AML-193 (cell line): ENCODE measurements at places on chromosomes 1 and 21.

DNA sequence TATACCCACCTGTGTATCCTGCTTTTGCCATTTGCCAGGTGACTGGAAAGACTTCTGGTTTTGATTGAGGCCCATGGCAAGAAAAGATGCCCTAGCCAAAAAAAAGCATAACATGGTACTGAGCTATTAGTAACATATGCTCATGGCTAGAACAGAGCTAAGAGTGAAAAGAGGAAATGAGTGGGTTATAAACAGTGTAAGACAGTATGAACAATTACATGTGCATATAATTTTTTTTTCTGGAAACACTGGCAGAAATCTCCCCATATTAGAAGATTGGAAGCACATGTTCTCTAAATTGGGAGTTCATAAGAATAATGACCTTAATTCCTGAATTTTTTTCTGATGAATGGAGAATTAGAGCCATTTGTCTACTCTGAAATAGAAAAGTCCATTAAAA is 41.2 kb upstream of the PDC start:
- DNase-seq: no peak

DNA sequence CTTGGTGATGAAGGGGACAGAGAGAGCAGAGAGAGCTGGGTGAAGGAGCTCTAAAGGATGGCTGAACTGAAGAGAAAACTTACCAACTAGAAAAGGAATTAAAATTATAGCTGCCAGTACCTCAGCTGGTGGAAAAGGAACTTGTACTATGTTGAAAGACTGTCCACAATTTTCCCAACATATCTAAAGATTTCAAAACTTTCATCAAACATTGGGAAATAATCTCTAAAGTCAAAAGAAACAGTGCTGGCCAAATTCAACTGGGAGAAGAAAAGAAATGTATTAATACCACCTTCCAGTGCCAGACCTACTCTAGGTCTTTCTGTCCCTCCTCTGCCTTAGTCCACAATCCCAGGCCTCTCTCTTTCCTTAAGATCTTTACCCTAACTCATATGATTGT is 6.1 kb downstream of the SMG5 start:
- DNase-seq: peak; percentile 77

GRCh38 chr1:184315254-184315653 is 71.6 kb upstream of the C1orf21 start:
- DNase-seq: no peak

- no peak for DNase-seq
Observed at GRCh38 chr1:27528818-27529703, 39.1 kb upstream of the WASF2 start.

DNA sequence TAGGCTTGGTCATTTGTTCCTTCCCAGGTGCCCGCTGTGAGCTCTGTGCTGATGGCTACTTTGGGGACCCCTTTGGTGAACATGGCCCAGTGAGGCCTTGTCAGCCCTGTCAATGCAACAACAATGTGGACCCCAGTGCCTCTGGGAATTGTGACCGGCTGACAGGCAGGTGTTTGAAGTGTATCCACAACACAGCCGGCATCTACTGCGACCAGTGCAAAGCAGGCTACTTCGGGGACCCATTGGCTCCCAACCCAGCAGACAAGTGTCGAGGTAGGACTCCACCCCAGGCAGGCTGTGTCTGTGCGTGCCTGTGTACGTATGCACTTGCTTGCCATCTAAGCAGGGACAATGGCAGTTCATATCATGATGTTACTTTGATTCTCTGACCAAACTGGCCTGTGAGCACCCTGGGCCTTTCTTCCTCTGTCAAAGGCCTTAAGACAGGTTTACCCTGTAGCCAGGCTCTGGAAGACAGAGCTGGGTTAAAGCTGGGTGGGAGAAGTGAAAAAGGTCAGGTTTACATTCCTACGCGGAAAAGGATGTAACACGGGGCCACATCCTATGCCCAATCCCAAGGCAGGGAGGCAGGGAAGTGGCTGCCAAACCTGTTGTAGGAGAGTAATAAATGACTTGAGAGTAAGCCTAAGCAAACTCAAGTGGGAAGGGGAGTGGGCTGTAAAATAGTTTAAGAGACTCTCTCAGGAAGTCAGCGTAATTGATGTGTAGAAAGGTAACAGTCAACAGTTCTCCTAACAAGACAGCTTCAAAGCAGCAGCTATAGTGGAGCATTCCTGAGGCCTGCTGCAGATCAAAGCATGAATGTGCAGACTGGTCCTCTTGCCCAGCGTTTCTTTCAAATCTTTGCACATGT is 42.5 kb downstream of the LAMC2 start:
- no peak for DNase-seq

DNA sequence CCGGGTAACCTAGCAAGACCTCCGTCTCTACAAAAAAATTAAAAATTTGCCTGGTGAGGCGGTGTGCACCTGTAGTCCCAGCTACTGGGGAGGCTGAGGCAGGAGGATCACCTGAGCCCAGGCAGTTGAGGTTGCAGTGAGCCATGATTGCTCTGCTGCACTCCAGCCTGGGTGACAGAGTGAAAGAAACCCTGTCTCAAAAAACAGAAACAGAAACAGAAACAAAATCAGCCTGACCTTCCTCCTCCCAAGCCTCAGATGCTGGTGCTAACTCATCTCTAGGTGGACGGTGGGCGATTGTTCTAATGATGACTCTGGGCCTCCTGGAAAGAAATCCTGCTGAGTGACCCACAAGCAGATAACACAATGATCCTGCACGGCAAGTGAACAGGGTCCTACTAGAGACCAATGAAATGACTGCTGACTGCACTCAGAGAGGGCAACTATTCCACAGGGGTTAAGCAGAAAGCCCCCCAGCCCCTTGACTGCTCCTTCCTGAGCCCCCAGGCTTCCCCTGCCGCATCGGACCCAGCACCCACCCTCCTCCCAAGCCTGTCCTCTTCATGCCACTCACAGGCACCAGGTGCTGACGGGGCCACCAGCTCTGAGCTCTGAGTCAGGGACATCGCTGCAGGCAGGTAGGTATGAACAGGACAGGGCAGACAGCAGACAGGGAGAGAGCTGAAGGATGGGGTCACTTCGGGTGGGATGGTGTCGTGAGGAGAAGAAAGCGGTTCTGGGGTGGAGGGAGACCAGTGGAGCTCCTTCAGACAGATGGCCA is 27.8 kb upstream of the LRRC38 start:
- no peak for DNase-seq

GRCh38 chr1:222730866-222731265 is 6.1 kb upstream of the FAM177B start:
- DNase-seq: no peak

- DNase-seq: no peak
Observed at GRCh38 chr1:194534784-194535183, 1348.4 kb upstream of the B3GALT2 start.

DNA sequence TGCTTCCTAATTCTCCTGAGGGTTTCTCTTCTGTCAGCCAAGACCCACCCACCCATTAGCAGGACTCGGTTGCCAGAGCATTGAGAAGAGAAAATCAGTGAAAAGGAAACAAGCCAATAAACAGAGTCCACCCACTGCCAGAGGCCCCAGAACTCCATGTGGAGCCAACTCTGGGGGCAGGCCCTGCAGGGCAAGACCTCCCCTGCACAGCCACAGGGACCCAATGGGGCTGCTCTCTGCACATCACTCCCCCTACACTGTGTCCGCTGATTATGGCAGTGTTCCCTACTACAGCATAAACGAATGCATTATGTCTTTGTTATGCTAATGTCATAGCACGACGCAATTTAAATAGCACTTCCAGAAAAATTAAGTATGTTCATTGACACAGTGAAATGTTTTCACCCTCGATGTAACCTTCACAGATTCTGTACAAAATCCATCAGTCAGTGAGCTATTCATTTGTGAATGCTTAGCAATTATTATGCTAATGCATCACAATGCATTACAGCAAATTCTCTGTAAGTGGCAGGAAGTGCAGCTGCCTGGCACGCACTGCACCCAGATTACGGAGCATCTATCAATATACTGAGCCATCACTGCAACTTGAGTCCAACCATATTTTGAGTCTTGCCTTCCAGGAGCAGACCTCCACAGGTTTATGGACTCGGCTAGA is 56.4 kb downstream of the GRIK3 start:
- DNase-seq: no peak

DNA sequence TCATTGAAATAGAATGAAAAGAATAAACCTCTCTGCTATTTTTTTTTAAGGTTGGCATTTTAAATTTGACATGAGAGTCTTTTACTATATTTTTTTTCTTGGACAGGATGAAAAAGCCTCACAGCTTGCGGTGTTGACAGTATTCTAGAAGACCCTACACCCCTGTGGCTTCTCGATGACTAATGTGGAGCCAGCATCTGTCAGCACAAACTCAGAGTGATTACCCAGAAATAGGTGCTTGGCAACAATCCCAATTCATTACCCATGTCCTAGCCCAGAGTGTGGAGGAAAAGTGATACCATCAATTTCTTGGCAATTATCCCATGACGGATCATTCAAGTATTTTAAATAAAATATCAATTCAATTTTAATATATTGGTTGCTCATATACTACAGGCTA is 186.8 kb upstream of the MAP1LC3C start:
- DNase-seq: no peak

GRCh38 chr21:40143822-40144525 is 276.7 kb downstream of the PCP4 start:
- peak; percentile 27 for DNase-seq

DNA sequence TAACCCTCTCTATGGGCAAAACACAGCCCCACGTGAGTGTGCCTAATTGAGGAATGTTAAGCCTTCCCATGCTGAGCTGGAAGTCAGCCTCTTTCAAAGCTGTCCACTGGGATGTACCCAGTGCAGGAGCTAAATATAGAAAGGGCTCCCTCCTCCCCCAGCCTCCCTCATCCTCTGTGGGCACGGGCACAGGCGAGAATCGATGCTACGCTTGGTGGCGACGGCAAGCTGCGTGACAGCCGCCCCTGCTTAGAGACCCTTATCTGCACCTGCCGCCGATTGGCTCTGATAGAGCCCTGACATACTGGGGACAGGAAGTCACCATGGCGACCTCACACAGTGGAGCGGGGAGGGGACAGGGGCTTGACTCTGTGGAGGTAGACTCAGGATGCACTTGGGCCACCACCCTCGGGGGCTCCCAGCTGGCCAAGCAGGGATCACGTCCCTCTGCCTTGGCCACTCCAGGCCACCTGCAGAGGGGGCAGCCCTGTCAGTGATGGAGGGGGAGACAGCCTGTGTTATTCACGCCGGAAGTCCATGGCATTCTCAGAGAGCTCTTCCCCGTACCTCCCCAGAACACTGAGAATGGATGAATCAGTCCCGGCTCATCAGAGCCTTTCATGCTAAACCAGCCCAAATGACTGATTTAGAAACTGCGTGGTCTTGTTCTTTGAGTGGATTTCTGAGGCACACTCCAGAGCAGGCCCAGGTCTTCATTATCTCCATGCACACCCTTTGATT is 84.8 kb downstream of the KCND3 start:
- DNase-seq: no peak

DNA sequence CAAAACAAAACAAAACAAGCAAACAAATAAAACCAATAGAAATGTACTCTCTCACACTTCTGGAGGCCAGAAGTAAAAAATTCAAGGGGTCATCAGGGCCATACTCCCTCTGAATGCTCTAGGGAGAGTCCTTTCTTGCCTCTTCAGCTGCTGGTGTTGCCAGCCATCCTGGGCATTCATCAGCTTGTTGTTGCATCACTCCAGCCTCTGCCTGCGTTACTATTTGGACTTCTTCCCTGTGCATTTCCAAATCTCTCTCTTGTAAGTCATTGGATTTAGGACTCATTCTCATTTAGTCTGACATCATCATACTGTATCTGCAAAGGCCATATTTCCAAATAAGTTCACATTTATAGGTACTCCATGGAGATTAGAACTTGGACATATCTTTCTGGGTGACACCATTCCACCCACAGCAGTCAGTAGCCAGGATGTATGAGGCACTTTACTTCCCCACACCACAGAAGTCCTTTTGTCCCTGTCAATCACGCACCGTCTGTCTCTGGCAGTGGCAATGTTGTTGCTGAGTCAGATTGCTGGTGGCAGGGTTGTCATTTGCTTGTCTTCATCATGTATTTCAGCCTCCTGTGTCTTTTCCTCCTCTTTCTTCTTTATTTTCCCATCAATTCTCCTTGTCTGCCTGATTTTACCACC is 151.0 kb upstream of the KCNJ6 start:
- DNase-seq: no peak

GRCh38 chr21:33228455-33228854 is 1.3 kb upstream of the IFNAR2 start:
- no peak for DNase-seq

DNA sequence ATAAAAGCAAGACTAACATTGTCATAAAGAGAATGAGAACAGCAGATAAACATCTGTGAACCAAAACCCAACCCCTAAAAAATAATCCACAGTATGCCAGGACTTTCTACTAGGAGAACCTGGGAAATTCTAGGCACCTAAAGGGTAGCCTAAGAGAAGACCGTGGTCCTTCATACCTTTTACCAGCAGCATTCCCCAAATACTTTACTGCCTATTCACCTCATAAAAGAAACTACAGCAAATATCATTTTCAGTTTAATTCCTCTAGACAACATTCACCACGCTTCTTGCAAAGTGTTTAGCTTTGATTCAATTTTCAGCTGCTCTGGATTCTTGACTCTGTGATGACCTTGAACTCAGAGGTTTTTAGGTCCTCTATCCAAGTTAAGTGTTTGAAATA is 1180.7 kb upstream of the B3GALT2 start:
- DNase-seq: no peak

- no peak for DNase-seq
Observed at GRCh38 chr1:216523449-216524190, 100.4 kb upstream of the USH2A start.

GRCh38 chr21:14500873-14501272 is 45.2 kb downstream of the SAMSN1 start:
- DNase-seq: no peak

DNA sequence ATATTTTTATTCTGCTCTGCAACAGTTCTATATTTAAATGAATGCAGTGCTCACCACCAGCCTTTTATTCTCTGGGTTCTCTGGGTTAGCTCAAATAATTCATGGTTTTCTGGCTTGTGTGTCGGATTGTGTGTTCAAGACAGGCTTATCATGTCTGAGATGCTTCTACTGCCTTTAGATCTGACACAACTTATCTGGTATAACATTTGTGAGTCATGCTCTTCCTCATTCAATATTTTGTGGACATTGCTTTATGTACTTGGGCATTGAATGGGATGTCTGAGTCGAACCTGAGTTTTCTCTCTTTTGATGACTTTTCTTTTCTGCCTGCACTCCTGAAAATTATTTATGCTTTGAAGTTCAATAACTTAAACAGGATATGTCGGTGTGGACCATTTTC is 17.6 kb upstream of the PKP1 start:
- no peak for DNase-seq

DNA sequence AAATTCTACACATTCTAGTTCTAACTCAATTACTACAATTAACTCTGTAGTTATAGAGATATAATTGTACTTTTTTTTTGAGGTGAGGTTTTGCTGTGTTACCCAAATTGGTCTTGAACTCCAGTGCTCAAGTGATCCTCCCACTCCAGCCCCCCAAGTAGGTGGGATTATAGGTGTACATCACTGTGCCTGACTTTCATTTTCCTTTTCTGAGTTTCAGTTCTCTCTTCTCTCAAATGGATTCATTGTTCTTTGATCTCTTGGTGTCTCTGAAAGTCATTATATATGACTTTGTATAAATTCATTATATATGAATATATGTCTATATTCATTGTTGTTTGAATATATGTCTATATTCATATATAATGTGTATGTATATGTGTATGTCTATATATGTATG is 74.0 kb upstream of the GALNT2 start:
- DNase-seq: no peak
